ENCODE measurements at places on chromosomes 7 and 10.

- DNase-seq, result no peak
Observed at GRCh38 chr10:71837098-71837827, 13.8 kb downstream of the PSAP start.

GRCh38 chr7:138902161-138902560, 79.0 kb downstream of the KIAA1549 start:
- peak; percentile 28 for DNase-seq

GRCh38 chr7:36338256-36338655, 51.4 kb upstream of the ANLN start:
- DNase-seq, result no peak

DNA sequence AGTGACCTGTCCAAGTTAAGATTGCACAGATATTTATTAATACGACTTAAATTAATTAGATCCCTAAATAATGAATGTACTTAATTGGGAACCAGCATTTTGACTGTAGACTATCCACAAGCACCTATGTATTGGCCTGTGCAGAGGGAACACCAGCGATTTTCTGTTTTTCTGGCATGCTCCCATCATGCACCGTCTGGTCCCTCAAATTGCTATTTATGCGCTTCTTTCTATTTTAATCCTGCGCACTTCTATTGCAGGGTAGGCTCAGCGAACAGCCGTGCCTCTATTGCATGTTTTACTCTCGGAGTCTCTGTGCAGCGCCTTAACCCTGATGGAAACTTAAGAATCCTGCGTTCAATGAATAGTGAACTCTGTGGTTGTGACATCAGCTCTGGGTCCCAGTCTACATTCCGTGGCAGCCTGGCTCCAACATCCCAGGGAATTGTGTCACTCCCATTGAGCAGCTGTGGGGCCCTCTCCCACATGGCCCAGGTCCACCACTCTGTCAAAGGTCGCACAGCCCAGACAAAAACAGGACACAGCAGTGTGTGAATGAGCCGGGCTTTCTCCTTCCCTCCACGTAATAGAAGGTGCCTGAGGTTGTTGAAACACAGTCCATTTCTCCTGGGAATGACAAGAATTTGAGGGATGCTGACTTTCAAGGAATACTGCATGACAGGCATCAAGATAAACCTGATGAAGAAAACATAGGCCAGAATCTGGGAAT, 239.7 kb upstream of the KLF6 start:
- DNase-seq, result no peak

DNA sequence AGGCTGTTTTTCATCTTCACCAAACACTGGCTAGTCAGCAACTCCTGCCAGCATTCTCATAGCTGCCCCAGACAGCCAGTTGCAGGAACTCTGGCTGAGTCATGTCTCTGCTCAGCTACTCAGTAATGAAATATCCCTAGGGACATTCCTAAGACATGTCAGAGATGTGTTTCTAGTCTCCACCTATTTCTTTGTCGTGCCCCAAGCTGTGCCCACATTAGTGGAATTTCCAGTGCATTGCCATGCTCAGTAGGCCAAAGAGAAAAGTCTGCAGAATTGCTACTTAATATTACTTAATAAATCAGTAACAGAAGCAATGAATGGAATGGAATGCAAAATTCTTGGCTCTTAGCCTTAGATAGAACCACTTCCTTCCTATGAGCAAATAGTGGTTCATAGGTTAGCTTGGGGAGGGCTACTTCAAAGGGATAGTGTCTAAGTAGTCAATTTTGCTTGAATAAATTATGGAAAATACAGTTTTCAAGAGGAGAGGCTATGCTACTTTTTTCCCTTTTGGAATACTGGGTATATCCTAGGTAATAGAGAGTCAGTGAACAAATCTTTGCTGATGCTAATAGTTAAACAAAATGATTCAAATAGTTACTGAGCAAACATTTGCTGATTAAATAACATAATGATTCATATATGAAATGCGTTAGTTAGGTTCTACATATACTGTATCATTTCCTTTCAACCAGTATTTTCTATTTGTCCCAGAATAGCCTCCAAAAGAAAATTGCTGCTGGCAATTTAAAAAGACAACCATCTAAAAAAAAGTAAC, 23.6 kb upstream of the SEMA3C start:
- no peak for DNase-seq

GRCh38 chr7:27775782-27776181, 35.8 kb downstream of the TAX1BP1 start:
- DNase-seq, result no peak

GRCh38 chr10:130990486-130990885, 321.0 kb downstream of the TCERG1L start:
- DNase-seq, result no peak

DNA sequence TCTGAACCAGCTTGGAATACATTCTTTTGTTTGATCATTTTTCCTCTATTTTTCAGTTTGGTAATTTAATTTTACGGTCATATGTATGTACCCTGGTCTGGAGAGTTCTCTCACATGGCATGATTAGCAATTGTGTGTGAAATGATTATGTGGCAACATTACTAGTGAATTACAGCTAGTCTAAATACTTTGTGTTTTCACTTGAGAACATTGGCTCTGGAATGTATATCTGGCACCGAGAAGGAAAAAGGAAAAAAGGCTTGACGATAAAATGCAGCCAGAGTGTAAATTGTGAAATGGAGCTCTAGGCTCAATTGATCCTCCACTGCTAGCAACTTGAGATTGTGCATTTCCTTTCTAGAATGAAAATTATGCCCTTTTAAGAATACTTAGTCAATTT, 397.2 kb downstream of the EXOC4 start:
- DNase-seq, result no peak

GRCh38 chr7:128132426-128133069, 101.3 kb upstream of the LRRC4 start:
- DNase-seq, result no peak

DNA sequence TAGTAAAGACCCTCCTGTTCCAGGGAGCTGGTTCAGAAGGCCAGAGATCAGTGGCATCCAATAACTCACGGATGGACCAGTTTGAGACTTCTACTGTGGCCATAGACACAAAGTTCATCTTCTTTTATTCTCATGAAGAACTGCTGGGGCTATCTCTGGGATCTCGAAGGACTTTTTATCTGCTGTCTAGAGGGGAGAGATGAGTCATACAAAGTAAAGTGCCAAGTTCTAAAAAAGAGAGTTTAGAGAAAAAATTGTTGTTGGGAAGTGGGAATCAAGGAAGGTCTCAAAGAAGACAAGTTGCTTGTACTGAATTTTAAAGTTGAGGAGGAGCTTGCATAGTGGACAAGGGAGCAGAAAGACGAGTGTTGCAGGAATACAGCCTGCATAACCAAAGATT, 8.0 kb upstream of the FAM221A start:
- DNase-seq, result no peak

- no peak for DNase-seq
Observed at GRCh38 chr7:46932306-46932675, 649.6 kb downstream of the TNS3 start.

GRCh38 chr7:27700501-27700900, 37.8 kb upstream of the HIBADH start:
- no peak for DNase-seq

- DNase-seq, result no peak
Observed at GRCh38 chr7:121390617-121391016, 5.5 kb downstream of the FAM3C start.

GRCh38 chr10:74244097-74244685, 93.2 kb downstream of the ADK start:
- DNase-seq, result no peak

DNA sequence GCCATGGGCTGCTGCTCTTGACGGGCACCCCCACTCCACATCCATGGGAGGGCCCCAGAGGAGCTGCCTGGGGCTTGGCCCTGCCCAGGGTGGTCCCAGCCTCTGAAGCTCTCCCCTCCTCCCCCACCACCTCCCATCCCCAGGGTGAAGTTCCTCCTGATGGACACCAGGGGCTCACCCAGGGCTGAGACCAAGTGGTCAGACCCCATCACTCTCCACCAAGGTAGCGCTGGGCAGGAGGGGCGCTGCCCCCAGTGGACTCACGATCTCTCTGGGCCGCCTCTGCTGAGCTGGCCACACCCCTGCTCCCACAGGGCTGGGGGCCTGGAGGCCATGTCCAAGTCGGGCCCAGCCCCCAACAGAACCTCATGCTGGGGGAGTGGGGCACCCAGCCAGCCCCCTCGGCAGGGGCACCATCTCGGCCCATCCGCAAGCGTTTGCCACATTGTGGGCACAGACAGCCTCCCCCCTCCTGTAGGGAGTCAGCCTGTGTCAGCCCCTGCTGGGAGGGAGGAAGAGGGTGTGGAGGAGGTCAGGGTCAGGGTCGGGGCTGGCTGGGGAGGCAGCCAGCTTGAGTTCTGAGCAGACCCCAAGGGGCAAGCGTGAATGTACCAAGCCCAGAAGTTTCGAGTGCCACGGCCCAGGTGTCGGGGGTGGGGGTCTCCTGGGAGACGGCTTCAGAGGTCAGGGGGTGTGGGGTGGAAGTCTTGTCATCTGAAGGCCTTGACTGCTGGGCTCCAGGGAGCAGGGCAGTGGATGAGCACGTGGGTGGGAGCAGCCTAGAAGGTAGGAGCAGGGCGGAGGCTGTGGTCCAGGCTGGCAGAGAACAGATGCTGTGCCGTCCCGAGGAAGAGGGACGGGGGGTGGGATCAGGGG, 2.8 kb downstream of the UPK3B start:
- no peak for DNase-seq

DNA sequence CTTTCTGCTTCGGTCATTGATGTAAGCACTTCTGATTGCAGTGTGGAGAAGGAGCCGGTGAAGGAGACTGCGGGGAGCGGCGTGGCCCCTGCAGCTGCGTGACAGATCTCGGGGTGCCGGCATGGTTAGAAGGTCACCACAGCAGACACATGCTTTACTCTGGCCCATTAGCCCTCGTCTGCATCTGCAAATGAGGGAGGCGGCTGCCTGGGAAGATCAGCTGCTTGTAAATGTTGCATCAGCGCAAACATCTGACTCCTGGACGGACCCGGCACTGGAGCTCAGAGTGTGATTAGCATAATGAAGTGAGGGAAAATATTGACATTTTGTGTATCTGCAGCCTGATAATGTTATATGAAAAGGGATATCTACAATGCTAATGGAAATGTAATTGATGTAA, 30.5 kb upstream of the MNX1 start:
- no peak for DNase-seq

- no peak for DNase-seq
Observed at GRCh38 chr7:25895792-25896171, 256.2 kb upstream of the NFE2L3 start.

- no peak for DNase-seq
Observed at GRCh38 chr10:77861366-77861765, 65.2 kb downstream of the DLG5 start.

DNA sequence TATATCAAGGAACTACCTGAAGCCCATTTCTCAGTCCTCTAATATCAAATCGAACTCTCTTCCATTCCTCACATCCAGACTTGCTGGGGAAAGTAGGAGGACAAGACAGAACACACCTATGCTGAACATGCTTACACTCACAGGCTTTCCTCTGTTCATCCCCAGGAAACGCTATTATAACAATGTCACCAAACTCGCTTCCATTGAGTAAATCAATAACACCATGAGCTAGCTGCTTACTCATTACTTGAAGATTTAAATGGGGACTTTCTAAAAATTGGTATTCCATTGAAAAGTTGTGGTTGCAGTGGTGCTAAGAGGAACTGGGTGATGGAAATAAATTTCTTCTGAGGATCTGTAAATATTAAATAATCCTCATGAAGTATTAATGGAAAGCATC, 88.8 kb downstream of the SLC25A13 start:
- DNase-seq, result no peak

DNA sequence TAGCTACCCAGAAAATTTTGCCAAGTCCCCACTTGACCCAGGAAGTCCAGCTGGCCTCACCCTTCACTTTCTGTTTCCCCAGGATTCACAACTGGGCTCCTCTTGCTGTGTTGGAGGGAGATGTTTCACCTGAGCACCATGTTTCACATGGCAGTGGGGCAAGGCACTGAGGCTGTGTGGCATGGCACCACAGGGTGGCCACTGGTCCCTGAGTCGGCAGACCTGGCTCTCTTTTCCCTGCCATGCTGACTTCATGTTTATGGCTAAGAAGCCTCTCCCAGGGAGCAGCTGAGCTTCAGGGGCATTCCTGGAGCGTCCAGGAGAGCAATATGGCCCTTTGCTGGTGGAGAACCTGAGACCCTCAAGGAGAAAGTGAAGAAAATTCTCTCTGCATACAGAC, 266.9 kb downstream of the RPS24 start:
- no peak for DNase-seq

- no peak for DNase-seq
Observed at GRCh38 chr10:75356484-75356883, 45.1 kb downstream of the ZNF503 start.

- DNase-seq, result no peak
Observed at GRCh38 chr10:63320683-63321082, 145.1 kb downstream of the JMJD1C start.

DNA sequence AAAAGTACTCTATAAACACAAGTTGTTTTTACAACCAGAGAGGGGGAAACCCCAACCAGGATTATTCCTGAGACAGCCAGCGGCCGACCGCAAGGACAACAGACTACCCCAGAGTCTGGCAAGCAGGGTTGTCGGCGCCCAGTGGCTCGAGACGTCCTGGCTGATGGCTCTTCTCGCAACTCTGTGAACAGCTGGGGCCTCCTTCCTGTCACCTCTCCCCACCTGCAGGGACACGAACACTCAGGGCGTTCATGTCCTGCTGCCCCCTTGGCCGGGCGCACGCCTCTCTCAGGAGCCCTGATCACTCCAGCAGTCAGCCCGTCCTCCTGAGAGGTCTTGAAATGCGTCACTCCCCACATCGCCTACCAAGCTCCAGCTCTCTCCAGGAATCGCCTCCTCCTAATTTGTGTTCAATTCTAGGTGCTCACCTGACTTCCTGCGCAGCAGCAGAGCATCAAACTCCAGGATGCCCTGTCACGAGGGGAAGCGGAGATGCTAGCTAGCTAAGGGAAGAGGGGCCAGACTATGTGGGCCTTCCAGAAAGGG, 66.4 kb upstream of the TNRC18 start:
- DNase-seq, result no peak

GRCh38 chr10:92813979-92814378, 34.3 kb upstream of the EXOC6 start:
- DNase-seq, result no peak

- no peak for DNase-seq
Observed at GRCh38 chr10:63700631-63701156, 179.5 kb downstream of the REEP3 start.

- no peak for DNase-seq
Observed at GRCh38 chr7:158350166-158350900, 237.3 kb downstream of the PTPRN2 start.
